ENCODE measurements at places on chromosomes 7 and 10.

DNA sequence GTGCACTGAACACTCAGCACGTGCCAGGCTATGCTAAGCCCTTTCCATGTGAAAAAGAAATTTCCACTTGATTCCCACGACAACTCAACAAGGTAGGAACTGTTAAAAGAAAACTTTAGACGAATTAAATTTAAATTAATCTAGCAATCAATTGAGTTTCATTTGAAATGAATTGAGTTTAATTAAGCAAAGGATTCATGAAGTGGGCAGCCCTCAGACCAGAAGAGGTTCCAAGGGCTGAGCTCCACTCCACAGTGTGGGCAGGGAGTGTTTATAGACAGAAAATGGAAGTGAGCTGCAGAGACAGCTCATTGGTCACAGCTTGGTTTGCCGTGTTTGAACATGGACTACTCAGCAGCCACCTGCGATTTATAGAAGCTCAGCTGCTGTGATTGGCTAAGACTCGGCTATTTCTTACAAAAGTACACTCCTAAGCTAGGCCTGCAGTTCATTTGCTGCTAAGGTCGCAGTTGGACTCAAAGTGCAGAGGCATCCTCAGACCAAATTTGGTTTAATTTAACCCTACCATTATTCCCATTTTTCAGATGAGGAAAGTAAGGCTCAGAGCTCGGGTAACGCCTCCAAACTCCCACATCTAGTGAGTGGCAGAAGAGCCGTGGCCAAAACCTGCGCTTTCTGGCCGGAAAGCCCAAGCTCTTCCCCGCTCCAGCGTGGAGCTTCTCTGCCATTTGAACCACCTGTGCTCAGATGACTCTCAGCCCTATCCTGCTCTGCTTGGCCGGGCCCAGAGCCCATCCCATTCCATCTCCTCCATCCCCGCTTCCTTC, 24.9 kb downstream of the CALML3 start:
- DNase-seq: no peak

GRCh38 chr7:51078653-51079052, 238.0 kb downstream of the COBL start:
- no peak for DNase-seq

GRCh38 chr10:71601273-71601672, 118.3 kb downstream of the C10orf105 start:
- no peak for DNase-seq

GRCh38 chr10:78505657-78506056, 472.0 kb downstream of the RPS24 start:
- no peak for DNase-seq

GRCh38 chr7:151150388-151150787, 17.1 kb downstream of the GBX1 start:
- no peak for DNase-seq

GRCh38 chr7:69534461-69535041, 63.7 kb upstream of the AUTS2 start:
- DNase-seq: no peak

GRCh38 chr10:8301831-8302230, 247.3 kb downstream of the GATA3 start:
- DNase-seq: no peak

GRCh38 chr10:44589181-44589943, 204.5 kb upstream of the CXCL12 start:
- DNase-seq: no peak

DNA sequence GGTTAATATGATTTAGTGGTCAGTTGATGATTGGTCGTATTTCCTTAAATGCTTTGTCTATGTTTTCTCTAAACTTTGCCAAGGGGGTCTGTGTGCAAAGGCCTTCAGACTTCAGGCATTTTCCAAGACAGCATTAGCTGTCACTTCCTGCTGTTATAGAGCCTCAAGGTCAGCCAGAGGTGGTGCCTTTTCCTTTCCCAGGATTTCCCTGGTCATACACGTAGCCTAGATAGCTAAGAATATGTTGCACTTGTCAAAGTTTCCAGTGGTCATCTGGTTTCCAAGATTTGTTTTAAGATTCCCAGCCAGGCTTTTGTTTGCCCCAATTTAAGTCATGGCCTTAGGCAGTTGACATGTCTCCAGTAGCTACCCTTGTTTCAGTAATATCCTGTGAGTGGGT, 133.2 kb upstream of the IGFBP3 start:
- no peak for DNase-seq

GRCh38 chr10:19546224-19546623, 270.0 kb upstream of the PLXDC2 start:
- DNase-seq: no peak

GRCh38 chr7:18020138-18020715, 7.4 kb downstream of the PRPS1L1 start:
- no peak for DNase-seq

DNA sequence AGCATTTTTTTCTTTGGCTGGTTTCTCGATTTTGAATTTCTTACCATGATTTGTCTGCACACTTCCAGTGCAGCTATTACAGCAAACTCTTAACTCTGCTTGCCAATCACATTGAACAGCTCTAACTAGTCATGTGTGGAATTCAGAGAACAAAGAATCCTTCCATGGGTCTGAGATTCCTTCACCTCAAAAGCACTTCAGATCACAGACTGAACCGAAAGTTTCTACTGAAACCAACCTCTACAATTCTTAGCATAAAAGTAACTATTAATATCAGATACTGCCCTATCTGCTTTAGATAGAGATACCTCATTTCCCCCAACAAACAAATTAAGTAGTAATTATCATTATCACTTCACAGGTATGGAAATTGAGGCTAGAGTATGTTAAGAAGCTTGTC, 56.5 kb upstream of the SP4 start:
- no peak for DNase-seq

- DNase-seq: peak; percentile 96
Measured at GRCh38 chr10:35195361-35196306, 69.0 kb downstream of the CREM start.

GRCh38 chr7:39623732-39624441, 515 bp downstream of the RALA start:
- DNase-seq: peak; percentile 7

DNA sequence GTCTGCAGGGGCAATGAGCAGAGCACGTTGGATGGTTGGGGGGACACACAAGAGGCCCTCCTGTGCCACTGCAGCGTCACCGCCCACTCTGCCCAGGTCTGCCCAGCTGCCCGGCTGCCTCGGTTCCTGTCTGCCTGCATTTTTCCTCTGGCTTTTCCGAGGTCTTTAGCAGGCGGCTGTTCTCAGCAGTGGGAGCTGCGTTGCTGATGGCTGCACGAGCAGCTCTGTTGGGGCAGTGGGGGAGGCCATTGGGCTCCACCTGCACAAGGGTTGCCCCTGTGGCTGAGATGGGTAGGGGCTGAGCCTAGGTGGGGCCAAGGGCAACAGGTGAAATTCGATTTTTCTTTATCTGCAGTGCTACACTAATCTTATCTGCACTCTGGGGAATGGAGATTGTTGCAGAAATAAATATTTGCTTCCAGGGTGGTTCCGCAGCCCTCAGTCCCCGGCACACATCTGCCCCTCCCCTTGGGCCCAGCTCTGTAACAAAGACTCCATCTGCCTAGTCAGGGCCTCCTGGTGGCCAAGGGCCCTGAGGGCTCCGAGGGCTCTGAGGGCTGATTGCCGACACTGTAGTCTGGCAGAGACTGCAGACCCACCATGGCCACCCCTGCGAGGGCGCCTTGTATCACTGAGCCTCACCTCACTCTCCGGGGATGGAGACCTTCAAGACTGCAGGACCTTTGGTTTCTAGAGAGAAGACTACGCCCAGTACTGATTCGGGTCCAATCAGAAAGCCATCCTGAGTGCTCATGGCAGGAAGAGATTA, 141.7 kb upstream of the SHH start:
- no peak for DNase-seq

GRCh38 chr7:151056283-151056665, 1.4 kb downstream of the CDK5 start:
- DNase-seq: no peak

DNA sequence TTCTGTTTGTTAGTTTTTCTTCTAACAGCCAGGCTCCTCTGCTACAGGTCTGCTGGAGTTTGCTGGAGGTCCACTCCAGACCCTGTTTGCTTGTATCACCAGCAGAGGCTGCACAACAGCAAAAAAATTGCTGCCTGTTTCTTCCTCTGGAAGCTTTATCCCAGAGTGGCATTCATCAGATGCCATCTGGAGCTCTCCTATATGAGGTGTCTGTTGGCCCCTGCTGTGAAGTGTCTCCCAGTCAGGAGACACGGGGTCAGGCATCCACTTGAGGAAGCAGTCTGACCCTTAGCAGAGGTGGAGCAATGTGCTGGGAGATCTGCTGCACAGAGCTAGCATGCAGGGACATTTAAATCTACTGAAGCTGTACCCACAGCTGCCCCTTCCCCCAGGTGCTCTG, 26.7 kb upstream of the CROT start:
- no peak for DNase-seq

DNA sequence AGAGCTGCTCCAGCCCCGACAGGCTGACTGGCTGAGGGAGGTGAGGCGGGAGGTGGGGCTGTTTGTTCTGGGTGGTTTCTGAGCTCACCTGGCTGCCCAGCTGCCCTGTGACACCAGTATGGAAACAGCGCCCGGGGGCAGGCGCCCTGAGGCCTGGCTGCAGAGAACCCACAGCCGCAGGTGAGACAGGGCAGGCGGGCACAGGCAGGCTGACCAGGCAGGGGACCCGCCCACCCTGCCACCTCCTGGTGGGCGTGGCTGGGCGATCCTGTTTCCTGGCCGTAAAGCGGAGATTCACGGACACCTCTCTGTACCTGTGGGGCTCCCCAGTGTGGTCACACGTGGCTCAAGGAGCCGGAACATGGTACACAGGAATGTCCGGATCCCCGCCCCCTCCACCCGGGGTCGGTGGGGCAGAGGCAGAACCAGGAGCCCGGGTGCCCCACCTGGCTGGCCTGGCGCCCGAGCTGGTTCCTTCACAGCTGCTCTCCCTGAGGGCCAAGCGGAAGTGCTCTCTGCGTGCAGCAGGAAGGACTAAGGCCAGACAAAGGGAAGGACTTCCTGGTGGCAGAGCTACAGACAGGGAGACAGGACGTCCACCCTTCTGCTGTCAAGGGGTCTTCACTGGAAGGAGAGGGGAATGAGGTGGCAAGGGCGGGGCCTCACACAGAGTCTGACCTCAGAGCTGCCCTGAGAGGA, 3.9 kb downstream of the MICALL2 start:
- DNase-seq: no peak

DNA sequence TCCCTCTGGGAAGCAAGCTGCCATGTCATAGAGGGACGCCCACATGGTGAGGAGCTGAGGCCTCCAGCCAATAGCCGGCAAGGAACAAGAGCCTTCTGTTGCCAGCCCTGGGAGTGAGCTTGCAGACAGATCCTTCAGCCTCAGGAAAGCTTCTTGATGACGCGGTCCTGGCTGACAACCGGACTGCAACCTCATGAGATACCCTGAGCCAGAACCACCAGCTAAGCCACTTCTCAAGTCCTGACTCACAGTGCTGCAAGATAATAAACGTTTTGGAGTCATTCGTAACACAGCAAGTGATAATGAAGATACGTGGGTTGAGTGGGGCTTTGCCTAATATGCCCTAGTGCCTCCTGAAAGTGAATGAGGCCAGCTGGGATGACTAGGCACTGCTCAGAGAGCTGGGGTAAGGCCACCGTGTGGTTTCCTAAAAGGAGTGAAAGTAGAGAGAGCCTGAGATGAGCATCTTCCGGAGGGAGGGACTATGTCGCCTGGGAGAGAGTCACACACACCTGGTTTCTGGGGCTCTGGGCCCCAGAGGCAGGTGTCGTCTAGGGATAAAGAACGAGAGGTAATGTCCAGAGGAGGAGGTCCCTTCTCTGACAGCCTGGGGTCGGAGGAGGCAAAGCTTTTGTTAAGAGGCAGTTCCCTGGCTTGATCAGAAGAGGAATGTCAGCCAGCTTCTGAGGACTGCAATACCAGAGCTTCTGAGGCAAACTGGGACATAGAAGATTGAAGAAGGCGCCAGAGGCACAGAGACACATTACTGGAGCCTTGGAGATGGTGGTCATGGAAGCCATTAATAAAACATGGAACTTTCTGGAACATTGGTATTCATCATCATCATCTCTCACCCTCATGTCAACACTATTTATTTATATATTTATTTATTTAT, 53.6 kb downstream of the PYROXD2 start:
- DNase-seq: peak; percentile 16

DNA sequence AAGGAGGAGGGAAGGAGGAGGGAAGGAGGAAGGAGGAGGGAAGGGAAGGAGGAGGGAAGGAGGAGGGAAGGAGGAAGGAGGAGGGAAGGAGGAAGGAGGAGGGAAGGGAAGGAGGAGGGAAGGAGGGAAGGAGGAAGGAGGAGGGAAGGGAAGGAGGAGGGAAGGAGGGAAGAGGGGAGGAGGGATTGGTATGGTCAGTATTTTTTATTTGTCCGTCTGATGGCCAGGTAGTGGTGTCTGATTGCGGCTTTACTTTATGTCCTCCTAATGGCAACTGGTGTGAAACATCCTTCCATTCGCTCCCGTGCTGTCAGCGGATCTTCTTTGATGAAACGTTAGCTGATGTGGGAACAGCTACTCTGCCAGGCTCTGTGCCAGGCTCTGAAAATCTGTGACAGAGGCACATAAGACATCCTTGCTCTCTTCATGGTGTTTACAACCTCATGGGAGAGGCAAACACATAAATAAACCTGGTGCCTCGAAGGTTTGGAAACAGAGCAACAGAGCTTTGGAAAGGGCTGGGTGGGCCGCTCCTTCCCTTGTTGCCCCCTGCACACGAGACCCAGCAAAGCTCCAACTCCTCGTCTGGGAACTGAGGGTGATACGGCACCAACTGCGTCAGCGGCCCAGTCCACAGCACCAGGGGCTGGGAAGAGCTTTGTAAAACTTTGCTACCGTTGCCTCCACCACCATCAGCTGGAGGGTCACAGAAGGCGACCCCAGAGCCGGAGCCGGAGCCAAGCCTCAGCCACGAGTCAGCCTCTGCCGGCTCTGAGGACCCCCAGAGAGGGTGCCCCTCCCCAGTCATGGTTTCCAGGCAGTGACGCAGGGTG, 40.3 kb downstream of the PDGFA start:
- no peak for DNase-seq

- no peak for DNase-seq
Measured at GRCh38 chr10:84258034-84258695, 13.3 kb downstream of the RGR start.
